ENCODE measurements at places on chromosomes 12 and 14. TPM values are rescaled to one million over a fixed set of nuclear protein-coding genes. Genes with fewer than 3 reads are reported as not detected.

- peaks cover 47% of the 10 kb centered on the region for H3K4me1 ChIP-seq
- DNase-seq: no peak
- H3K27me3 ChIP-seq: no peaks in the 10 kb centered on the region
These were observed 3.0 kb downstream of the ZFYVE21 start for GRCh38 chr14:103718572-103718971.

- H3K27ac ChIP-seq: no peak overlapping the region
- no peak overlapping the region for H3K4me3 ChIP-seq
- no peak for DNase-seq
- peaks cover 4% of the 10 kb centered on the region for H3K36me3 ChIP-seq
- peaks cover 22% of the 10 kb centered on the region for H3K4me1 ChIP-seq
These were observed 108.5 kb upstream of the ATF1 start for GRCh38 chr12:50655374-50655921.

- no peak overlapping the region for H3K27ac ChIP-seq
- H3K4me1 ChIP-seq: peaks cover 3% of the 10 kb centered on the region
- no peak for DNase-seq
- H3K36me3 ChIP-seq: no peaks in the 10 kb centered on the region
These were observed 56.5 kb upstream of the PPFIA2 start for GRCh38 chr12:81815611-81816010.

DNA sequence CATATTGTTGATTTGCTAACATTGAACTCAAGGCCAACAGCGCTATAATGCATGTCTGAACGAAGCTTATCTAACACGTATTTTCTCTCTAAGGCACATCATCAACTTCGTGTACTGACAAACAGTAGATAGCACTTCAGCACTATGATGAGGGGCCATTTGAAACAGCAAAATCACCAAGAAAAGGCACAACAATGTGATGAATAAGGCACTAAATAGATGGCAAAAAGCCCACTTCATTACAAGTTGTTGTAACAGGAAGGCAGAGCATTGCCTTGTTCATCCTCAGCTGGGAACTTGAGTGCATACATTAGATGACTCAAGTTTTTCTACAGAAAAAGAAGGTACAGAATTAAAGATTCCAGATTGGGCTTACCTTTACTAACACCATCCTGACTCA is 75.2 kb downstream of the LIN7A start:
- no peaks in the 10 kb centered on the region for H3K36me3 ChIP-seq
- no peaks in the 10 kb centered on the region for H3K4me1 ChIP-seq
- H3K4me3 ChIP-seq: no peak overlapping the region
- no peak overlapping the region for H3K27ac ChIP-seq

Gene CEP290
- total RNA-seq: 22.3 TPM

Gene BBS10
- total RNA-seq: 9.2 TPM

Gene BIN2
- 257 TPM for total RNA-seq

Gene PRIMA1
- total RNA-seq: not detected

Gene TMTC1
- not detected for total RNA-seq

Gene SLIRP
- total RNA-seq: 55.0 TPM

All from naive thymus-derived CD8-positive, alpha-beta T cell (primary cell).